Activated naive CD4-positive, alpha-beta T cell treated with Interleukin-2 at 50 U/mL for 16 hours (primary cell): ENCODE measurements at places on chromosomes 1 and 21.
A peak's percentile ranks its signal among the peaks of the same experiment; 100 is the strongest.

DNA sequence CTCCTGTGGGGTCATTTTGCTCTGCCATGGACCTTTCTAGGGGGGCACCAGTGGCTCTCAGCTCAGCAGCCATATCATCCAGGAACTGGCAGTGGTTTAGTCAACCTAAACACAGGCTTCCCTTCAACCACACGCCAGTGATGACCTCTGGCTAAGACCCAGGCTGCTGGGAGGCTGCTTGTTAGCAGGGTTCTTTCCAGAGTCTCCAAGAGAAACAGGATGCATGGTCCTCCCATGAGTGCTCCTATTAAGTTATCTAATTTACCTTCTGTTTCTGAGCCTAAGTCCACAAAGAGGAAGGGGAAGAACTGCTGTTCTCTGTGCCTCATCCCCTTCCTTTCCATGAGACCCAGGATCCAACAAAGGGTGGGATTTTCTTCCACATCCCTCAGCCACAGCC, 137.3 kb upstream of the PLXNA2 start:
- DNase-seq: no peak

DNA sequence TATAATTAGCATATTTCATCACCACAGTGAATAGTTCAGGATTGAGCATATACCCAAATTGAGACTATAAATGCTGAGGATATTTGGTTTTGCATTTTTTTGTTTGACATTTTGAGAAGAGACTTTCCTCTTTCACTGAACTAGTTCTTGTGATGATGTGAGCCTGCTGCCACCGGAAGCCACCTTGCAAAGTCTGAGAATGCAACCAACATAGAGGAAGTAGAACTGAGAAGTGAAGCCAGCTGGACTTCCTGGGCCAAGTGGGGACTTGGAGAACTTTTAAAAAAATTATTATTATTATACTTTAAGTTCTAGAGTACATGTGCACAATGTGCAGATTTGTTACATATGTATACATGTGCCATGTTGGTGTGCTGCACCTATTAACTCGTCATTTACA, 102.3 kb downstream of the RPE65 start:
- no peak for DNase-seq

DNA sequence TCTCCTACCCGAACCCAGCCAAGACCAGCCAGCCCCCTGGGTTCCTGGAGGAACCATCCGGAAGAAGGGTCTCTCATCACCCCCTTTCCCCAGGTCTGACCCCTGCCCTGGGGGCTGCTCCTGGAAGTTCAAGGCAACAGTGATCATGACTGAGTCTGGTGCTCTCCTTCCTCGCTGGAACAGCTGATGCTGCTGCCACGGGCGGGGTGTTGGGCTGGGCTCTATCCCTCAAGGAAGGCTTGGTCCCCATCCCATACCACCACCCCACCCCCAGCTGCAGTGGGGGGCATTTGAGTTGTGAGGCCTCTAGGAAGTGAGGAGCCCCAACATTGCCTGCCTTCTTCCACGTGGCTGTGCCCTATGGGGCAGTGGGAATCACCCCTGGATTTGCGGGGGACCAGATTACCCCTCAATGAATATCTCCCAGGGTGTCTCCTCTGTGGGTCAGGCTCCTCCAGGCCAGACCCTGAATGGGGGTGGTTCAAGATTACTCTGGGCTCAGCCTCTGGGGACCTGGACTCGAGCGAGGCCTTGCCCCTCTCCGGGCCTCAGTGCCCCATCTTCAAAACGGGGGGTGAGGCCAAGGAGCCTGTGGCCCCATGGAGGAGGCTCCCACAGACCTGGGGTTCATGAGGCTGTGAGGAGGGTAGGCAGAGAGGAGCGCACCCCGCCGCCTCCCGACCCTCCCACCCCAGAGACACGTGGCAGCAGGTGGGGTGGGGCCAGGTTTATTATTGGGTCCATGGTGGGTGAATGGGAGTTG, 2.8 kb downstream of the MASP2 start:
- DNase-seq: no peak

DNA sequence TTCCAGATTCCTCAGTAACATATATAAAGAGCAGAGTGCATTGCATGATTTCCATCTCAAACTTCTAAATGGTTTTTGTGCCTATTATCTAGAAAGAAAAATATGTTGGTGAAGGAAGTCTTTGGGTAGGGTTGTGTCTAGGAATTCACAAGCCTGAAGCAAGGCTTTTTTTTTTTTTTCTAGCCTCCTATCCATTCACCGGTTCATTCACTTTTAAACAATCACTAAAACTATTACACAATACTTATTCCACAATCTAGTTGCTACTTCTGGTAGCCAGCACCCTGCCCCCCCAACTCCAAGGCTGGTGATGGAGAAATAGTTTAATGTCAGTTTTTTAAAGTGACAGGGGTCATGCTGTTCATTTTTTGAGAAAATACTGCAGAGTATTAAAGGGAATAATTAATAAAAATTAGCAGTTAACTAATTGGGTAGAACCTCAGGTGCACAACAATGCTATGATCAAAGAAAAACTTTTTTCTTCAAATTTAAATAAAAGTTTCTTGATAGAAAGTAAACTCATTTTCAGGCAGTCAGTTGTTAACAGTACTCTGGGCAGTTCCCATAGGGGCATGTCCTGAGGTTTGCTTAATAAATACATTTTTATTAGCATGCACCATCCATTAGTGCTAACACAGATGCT, 10.9 kb downstream of the IRF2BP2 start:
- no peak for DNase-seq

DNA sequence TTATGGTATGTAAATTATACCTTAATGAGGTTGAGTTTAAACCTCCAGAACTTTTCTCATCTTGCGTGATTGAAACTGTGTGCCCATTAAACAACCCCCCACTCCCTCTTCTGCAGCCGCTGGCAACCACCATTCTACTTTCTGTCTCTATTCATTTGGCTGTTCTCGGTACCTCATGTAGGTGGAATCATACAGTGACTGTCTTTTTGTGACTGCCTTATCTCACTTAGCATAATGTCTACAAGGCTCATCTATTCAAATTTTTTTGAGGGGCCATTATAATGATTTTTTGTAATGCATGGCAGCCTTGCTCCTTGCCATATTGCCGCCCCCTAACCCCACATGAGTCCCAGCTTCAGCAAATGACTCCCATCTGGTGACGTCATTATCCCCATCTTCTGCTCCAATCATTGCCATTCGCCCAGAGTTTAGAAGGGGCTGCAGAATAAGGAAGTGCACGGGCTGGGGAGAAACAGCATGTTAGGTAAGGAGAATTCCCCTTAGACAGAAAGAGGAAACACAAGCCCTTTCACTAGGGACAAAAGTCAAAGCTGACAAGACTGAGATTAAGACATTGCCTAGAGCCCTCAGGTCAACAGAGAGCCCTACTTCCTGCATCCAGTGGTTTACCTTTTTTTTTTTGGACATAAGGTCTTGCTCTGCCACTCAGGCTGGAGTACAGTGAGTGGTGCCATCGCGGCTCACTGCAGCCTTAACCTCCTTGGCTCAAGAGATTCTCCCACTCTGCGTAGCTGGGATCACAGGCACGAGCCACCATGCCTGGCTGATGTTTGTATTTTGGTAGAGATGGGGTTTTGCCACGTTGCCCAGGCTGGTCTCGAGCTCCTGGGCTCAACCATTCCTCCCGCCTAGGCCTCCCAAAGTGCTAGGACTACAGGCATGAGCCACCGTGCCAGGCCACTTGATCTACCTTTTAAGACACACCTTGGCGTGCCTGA, 78.4 kb upstream of the ERRFI1 start:
- no peak for DNase-seq

DNA sequence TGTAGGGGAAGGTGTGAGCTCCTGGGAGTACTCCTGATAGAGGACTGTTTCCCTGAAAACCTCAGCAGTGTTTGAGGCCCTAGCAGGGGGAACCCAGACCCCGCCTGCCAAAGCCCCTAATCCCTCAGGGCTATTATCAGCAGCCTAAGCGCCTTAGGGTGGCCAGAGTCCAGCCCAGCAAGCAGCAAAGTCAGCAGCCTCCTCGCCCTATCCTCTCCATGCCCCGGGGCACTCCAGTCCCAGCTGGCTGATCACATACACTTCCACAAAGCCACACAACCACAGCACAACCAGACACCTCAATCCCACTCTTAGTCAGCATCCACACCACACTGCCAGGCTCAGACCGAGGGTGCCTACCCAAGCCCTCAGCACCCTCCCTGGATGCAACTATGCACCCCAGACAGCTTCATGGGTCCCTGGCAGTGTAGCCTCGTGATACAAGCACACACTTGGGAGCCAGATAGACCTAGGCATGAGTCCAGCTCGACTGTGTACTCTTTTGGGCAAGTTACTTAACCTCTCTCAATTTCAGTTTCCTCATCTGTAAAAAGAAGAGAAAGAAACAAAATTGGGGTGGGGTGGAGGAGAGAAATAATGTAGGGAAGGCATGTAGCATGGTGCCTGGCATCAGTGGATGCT, 7.1 kb downstream of the IGSF9 start:
- DNase-seq: no peak

DNA sequence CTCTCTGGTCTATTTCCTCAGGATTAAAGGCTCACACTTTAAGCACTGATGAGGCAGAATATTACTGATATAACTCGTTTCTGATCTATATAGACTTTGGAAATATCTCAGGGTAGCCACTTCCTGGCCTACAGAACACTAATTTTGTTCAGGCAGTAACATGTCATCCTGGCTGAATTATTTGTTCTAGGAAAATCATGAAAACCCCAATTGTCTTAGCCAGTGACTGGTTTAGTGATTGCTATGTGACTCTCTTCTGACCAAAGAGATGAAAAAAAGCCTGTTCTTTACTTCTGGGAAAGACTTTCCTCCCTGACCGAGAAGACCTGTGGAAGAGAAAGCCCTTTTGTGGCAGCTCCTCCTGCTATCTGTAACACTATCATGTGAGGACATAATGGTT, 453.7 kb downstream of the SETD4 start:
- no peak for DNase-seq

DNA sequence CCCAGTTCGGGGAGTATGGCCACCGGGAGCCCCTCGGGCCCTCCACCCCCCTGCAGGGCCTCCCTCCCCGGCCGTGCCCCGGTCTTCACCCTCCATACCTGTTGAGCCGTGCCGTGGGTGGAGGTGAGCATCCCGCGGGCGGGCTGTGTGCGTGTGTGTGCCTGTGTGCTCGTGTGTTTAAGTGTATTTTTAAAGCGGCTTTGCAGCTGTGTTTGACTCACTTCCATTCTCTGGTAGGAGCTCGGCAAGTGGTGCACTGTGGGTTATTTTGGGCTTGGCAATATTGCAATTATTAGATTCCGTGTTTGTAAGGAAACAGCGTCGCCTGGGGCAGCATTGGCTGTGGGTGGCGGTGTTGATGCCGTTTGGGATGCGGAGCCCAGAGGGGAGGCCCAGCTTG, 20.3 kb upstream of the PLCH2 start:
- no peak for DNase-seq

DNA sequence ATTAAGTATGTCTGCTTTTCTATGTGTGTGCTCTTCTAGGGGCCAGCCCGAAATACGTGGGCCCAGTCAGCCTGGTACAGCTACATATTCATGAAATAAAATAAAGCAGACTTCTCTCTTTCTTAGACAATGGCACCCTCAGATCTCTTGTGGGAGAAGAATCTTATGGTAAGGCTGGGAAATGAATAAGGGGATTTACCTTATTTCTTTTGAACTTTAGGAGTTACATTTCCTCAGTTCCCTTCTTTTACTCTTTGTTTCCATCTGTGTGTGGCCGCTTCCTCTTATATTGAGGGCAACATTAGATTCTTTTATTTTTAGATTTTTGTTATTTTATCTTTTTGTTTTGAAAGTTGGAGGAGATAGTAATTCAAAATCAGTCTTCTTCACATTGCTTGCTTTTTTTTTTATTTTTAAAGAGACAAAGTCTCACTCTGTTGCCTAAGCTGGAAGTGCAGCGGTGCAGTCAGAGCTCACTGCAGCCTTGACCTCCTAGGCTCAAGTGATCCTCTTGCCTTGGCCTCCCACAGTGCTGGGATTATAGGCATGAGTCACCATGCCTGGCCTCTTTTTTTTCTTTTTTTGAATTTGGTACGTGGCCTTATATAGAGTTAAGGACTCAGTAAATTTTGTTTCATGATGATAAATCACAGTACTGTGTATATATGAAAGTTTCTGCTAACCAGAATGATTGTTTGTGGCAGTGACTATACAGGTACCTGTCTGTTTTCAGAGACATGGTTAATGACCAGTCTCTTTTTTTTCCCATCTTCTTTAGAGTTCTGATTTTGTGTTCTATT, 9.1 kb downstream of the LAMC1 start:
- no peak for DNase-seq

GRCh38 chr1:94045465-94046056, 75.4 kb downstream of the ABCA4 start:
- peak; percentile 5 for DNase-seq

- no peak for DNase-seq
These were observed 55.0 kb downstream of the WNT9A start for GRCh38 chr1:227892489-227893299.

DNA sequence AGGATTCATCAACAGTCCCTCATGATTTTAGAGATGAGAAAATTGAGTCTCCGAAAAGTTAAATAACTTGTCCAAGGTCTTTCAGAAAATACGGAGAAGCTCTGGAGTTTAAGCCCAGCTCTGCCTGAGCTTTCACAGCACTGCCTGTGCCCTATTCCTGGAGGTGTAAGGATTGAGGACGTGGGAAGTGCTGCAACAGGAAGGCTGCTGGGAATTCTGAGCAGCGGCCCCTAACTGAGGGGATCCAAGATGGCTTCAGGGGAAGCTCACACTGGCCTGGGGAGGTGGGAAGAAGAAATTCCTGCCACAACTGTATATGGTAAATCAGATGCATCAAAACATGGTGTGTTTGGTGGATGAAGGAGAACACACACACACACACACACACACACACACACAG, 45.3 kb upstream of the BCL9 start:
- no peak for DNase-seq

DNA sequence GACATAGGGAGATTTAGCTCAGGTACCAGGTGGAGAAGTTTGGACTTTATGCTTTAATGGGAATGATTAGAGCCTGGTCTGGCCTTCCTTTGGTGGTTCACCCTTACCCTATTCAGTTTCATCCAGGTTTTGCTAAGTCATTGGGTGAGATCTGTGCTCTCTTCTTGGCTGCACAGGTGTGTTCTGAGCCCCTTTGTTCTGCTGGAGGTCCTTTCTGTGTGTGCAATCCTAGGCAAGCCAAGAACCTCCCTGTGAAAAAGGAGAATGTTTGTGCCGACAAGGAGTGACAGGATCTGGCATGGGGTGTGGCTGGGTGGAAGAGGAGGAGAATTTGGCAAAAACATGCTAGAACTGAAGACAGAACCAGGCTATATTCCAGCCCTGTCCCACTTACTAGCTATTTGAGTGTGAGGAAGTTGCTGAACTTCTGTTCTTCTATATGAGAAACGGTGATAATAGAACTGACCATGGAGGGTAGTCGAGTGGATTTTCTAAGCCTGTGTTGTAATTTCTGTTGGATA, 4.6 kb downstream of the GSTM5 start:
- DNase-seq: no peak

- no peak for DNase-seq
These were observed 19.7 kb upstream of the IFNLR1 start for GRCh38 chr1:24206516-24207394.

GRCh38 chr1:192539297-192540092, 36.1 kb upstream of the RGS1 start:
- DNase-seq: no peak

- peak; percentile 13 for DNase-seq
These were observed 28.9 kb upstream of the EPB41 start for GRCh38 chr1:28885472-28885877.
